Hepatic stellate cell (primary cell): ENCODE measurements at places on chromosomes 3 and 15.
A peak's percentile ranks its signal among the peaks of the same experiment; 100 is the strongest.

GRCh38 chr3:42053476-42053875, 37.7 kb upstream of the TRAK1 start:
- no peak for DNase-seq

- DNase-seq, result no peak
Measured at GRCh38 chr15:35858707-35859106, 312.7 kb upstream of the DPH6 start.

DNA sequence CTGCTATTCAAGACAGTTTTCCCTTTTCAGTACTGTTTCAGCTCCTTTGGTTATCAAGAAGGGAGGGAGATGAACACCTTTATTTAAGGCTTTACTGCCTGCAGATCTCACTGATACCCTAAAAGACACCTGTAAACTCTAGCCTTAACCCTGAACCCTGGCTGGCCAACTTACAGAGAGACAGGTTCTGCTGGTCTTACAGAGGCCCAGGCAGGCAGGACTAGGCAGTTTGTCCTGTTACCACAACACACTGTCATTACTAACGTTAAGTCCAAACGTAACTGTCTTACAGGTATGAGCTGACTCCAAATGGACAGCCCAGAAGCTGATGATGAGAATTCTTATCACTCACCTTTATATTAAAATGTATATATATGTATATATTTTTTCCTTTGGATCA, 42.1 kb downstream of the ESYT3 start:
- no peak for DNase-seq

- DNase-seq, result no peak
Measured at GRCh38 chr3:47985381-47985780, 30.8 kb downstream of the MAP4 start.

DNA sequence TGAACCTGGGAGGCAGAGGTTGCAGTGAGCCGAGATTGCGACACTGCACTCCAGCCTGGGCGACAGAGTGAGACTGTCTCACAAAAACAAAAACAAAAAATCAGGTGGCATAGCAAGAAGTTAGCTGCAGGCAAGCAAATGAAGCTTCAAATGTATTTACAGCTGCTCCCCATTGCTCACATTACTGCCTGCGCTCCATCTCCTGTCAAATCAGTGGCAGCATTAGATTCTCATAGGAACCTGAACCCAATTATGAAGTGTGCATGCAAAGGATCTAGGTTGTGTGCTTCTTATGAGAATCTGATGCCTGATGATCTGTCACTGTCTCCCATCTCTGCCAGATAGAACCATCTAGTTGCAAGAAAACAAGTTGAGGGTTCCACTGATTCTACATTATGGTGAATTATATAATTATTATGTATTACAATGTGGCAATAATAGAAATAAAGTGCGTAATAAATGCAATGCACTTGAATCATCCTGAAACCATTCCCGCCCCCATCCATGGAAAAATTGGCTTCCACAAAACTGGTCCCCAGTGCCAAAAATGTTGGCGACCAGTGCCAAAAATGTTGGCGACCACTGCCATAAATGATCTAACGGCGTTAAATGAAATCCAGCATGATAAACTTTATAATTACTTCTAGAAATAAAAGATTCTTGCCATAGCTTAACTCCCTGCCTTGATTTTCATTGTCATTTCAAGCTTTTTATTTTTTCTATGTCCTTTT, 616.7 kb upstream of the NAALADL2 start:
- no peak for DNase-seq

DNA sequence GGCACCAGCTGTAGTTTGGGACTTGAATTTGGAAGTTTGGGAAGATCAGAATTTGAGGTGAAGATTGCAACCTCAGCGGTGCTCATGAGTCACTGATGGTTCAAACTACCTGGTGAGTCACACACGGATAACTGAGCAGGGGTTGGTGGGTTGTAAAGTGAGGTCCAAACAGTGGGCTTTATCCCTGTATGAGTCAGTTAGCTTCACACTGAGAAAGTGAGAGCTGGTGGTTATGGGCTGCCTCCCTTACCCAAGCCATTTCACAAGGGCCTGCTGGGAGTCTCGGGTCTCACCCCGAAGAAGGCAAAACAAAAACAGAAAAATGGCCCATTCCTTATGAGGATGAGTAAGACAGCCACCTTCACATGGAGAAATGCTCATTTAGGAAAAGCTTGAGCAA, 77.0 kb downstream of the ITGA11 start:
- DNase-seq, result peak; percentile 65

GRCh38 chr3:101252945-101253344, 67.4 kb downstream of the IMPG2 start:
- DNase-seq, result no peak

GRCh38 chr3:119723022-119723421, 20.2 kb downstream of the CFAP91 start:
- no peak for DNase-seq

- no peak for DNase-seq
Measured at GRCh38 chr3:132536442-132537153, 60.5 kb upstream of the ACKR4 start.

DNA sequence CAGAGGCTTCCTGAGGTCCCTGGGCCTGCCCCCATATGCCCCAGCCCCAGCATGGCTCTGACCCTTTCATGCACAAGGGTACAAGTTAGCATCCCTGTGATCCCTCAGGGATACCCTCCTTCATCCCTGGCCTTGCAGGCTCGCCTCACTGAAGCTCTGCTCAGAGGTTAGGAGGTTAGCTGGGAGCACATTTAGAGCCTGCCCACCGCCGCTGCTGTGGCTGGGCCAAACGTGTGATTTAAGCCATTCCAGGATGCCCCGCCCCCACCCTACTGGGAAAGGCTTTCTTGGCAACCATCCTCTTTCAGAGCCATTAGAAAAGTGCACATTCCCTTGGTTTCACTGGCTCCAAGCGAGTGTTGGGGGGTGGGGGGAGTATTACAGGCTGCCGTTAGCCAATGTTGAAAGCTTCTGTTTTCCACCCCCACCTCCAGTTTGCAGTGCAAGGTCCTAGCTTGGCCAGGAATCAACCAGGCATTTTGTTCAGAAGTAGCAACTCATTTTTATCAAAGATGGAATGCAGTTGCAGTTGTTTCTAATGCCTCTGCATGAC, 6.3 kb upstream of the HES1 start:
- DNase-seq, result no peak

- DNase-seq, result no peak
Measured at GRCh38 chr3:179473565-179473964, 22.3 kb upstream of the GNB4 start.

GRCh38 chr3:115800489-115801075, 177.3 kb downstream of the GAP43 start:
- DNase-seq, result peak; percentile 55

DNA sequence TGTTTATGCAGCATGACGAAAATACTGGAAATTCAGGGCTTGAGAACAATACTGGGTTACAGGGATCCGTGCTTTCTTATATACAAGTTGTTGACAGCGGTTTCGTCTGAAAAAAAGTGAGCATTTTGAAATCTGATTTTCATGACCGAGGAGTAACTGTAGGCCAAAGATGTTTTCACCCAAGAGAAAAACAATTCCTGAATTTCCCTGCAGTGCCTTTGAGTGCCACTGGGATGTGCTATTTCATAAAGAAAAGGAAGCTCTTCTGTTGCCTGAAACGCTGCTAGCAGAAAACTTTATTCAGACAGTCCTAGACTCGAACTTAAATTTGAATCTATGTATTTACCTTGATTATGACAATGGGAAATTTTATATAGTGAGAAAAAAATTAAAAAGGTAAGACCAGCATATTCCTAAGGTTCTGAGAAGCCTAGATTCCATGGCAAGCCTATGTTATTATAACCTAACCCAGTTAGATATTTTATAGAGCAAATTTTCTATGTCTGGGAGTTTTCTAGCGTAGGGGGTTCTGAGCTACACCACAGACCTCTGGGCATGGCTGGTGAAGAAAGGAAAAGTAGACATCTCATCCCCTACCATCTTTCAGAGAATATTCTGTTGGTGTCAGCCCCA, 30.2 kb downstream of the KCNAB1 start:
- peak; percentile 26 for DNase-seq

GRCh38 chr3:139676632-139677387, 962 bp downstream of the NMNAT3 start:
- no peak for DNase-seq

DNA sequence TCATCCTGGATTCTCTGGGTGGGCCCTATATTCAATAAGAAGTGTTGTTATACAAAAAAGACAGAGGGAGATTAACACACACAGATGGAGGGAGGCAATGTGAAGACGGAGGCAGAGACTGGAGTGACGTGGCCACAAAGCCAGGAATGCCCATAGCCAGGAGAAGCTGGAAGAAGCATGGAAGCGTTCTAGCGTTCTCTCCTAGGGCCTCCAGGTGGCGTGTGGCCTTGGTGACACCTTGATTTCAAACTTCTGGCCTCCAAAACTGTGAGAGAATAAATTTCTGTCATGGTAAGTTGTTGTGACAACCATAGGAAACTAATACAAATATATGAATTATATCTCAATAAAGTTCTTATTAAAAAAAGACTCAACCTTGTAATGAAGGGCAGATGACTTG, 21.3 kb downstream of the THBS1 start:
- DNase-seq, result no peak

DNA sequence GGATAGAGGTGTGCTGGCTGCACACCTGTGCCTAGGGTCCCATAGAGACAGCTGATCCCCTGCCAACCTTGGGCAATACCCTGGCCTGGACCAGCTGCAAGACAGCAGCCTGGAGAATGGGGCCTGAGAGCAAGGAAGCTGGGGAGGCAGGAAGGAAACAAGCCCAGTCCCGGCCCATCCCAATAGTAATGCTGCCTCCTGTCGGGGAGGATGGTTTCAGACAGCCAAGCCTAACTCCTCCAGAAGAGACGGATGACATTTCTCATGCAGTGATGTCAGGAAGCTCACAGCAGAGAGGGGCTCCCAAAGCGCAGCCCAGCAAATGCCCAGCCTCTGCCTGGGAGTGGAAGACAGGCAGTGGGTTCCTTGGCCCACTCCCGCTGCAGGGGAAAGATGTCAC, 408.8 kb downstream of the OCA2 start:
- no peak for DNase-seq

- DNase-seq, result peak; percentile 6
Measured at GRCh38 chr3:190265796-190266195, 56.5 kb downstream of the CLDN1 start.

DNA sequence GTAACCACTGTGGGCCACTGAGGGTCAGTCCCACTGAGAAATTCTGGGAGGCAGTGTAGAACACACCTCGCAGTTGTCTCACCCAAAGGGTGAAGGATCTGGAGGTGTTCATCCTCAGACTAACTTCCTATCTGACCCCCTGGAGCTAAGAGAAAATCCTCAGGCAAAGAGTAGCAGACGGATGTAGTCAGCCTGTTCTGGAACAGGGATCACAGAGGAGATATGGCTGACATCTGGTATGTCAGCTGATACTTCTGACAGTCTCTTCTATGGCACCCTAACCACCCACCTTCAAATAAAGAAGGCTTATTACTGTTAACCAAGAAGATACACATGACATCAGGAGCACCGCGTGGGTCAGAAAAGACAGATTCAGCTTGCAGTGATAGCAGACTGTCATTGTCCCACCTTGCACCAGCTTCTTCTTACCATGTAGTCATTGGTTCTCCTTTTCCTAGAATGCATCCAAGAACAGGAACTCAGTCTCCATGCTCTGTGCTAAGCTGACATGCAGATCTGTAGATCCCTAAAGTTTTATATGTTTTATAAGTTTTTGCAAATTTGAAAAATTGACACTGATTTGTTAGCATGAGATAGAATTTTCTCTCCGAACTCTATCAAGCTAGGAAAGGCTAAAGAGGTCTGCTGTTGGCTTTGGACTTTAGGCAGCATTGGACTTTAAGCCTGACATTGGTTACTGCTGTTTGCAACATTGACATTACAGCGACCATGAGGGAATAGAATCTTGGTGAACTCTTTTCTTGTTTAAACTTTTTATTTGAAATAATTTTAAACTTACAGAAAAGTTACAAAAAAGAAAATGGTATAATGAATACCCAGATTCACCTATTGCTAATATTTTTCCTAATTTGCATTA, 60.4 kb downstream of the KBTBD12 start:
- DNase-seq, result no peak

- peak; percentile 47 for DNase-seq
Measured at GRCh38 chr3:17808994-17809393, 66.6 kb upstream of the TBC1D5 start.

DNA sequence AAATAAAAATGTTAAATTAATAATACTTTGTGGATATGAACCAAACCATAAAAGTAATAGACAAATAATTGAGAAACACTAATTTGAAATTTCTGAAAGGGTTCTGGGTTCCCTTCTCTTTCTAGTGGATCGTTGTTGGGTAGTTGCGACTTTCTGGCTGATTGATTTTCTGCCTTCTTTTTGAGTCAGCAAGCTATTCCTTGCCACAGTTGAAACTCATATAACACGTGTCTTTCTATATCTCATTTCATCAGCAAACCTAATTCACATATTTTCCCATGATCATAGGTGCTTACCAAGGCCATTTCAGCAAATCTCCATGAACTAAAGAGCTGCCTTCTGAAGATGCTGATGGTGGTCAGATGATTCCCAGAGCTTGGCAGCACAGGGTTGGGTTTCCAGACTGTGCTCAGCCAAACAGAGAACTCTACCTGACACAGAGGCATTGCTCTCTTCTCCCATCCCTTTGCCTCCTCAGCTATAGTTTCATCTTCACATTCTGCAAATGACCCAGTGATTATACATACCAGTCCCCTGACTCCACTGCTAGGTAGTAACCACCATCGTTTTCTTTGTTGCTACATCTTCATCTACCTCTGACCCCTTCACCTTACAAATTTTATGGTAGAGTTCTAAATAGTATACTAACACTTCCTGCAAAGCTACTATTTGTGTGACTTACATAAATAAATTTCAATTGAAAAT, 383.9 kb upstream of the DPH6 start:
- DNase-seq, result no peak

GRCh38 chr15:78063970-78064385, 13.5 kb downstream of the TBC1D2B start:
- DNase-seq, result no peak

GRCh38 chr15:60563539-60564404, 84.8 kb upstream of the ICE2 start:
- DNase-seq, result no peak

- DNase-seq, result peak; percentile 83
Measured at GRCh38 chr3:197302696-197303341, 4.4 kb upstream of the DLG1 start.

GRCh38 chr3:128486681-128487537, 6.1 kb downstream of the GATA2 start:
- DNase-seq, result no peak

GRCh38 chr3:47333907-47334306, 46.9 kb upstream of the PTPN23 start:
- no peak for DNase-seq

GRCh38 chr3:123283074-123283473, 81.3 kb downstream of the SEC22A start:
- DNase-seq, result no peak
